ENCODE measurements at places on chromosomes 12 and 14.

- no peak for DNase-seq
These were observed 1.8 kb downstream of the KITLG start for GRCh38 chr12:88578276-88579160.

GRCh38 chr14:61258985-61259384, 22.2 kb downstream of the TMEM30B start:
- DNase-seq = no peak

DNA sequence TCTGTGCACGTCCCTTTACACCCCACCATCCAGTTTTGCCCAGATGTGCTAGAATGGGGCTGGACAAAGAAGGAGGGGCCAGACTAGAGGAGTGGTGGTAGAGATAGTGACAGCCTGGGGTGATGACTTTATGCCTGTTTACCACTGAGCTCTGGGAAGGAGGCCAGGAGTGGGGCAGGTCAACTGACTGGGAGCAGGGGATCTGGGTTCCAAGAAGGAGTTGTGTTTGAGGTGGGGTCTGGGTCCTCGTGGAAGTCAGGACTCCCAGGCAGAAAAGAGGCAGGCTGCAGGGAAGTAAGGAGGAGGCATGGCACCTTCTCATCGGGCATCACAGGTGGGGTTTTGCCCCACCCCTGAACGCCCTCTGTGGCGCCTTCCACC, 315 bp downstream of the LTB4R2 start:
- no peak for DNase-seq

GRCh38 chr12:13067322-13067721, 23.1 kb downstream of the FAM234B start:
- DNase-seq = no peak

GRCh38 chr12:47729233-47729632, 3.9 kb upstream of the ENDOU start:
- no peak for DNase-seq

DNA sequence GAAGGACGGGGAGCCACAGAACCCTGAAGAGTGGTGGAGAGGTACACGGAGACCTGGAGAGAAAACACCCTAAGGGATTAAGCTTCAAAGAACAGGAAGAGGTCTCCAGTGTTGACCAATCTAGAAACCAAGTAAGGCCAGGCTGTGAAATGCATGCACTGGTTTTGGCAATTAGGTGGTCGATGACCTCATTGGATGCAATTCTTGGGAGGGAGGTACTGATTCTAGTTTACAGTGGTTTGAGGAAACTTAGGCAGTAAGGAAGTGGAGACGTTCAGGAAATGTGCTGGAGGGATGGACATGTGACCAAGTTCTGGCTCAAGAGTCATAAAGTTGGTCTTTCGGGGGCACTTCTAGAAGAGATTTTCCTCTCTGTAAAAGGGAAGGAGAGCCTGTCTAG, 91.3 kb upstream of the CEP83 start:
- no peak for DNase-seq

DNA sequence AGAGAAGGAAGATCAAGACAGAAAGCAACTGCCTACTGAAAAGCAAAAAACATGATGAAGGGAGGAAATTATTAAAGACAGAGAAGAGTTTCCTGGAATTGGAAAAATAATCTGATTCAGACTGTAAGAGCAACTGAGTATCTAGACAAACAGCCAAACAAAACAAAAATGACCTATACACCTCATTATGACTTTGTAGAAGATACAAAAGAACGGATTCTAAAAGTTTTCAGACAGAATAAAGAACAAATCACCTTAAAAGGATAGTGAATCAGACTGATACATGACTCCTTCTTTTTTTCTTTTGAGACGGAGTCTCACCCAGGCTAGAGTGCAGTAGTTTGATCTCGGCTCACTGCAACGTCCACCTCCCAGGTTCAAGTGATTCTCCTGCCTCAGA, 10.4 kb downstream of the OSBPL8 start:
- DNase-seq = no peak

- DNase-seq = no peak
These were observed 371 bp upstream of the SHMT2 start for GRCh38 chr12:57229046-57229633.

DNA sequence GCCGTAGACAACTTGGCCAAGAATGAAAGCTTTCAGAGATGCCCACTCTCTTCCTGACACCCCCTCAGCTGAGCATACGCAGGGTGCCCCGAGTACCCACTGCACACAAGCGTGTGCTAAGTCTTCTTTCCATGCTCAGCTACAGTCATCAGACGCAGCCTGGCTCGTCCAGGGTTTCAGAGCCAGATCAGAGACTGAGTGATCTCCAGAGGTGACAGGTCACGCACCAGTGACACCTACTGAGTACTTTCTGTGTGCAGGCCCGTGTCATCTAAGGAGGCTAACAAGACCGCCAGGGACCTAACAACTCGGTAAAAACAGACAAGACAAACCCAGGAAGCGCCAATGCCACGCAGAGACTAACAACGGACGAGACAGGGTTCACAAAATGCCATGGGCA, 25.1 kb downstream of the STX2 start:
- DNase-seq = no peak

DNA sequence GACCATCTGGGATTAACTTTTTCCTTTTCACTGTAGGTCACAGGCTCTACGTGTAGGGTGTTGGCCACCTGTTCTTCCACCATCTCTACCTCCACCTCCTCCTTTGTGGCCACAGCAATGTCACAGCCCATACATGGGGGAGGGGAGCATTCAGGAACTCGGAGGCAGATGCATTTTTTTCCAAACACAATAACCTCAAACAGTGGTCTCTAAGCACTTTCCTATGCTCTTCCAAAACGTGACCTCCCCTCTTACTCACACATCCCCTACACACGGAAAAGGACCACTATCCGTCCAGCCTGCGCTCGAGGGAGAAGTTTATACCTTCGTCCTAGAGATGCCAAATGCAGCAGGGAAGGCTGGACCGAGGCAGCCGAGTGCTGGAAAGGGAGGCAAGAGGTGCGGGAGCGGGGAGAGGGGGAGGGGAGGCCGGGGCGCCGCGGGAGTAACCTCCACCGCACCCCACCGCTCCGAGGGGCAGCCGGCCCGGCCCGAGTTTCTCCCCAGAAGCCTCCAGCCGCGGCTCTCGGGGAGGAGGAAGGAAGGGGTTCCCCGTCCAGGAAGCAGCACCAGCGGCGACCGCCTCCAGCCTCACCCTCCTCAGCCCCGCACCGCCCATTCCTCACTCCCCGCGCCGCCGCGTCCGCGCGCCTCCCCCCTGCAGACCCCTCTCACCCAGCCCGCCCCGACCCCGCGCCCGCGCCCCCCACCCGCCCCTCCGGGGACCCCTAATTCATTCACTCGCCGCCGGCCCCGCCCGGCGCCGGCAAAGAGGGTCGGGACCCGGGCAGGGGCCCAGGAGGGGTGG, 594 bp downstream of the KRAS start:
- DNase-seq = no peak

DNA sequence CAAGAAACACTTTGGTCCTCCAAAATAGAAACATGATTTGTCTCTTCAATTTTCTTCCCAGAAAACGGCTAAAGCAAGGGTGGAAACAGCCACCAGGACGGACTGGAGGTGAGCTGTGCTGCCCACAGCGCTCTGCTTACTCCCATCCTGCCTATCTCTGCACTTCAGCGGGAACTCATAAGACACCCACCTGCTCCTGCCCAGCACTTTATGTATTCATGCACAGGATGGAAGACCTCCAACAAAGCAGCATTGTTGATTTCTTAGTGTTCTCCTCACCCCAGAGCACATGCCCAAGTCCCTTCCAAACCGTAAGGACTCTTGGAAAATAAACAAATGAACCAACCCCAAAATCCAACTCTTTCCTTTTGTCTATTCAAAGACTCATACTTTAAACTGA, 277.2 kb downstream of the MED13L start:
- DNase-seq = no peak

GRCh38 chr12:127107744-127108143, 1159.2 kb upstream of the TMEM132C start:
- DNase-seq = no peak

DNA sequence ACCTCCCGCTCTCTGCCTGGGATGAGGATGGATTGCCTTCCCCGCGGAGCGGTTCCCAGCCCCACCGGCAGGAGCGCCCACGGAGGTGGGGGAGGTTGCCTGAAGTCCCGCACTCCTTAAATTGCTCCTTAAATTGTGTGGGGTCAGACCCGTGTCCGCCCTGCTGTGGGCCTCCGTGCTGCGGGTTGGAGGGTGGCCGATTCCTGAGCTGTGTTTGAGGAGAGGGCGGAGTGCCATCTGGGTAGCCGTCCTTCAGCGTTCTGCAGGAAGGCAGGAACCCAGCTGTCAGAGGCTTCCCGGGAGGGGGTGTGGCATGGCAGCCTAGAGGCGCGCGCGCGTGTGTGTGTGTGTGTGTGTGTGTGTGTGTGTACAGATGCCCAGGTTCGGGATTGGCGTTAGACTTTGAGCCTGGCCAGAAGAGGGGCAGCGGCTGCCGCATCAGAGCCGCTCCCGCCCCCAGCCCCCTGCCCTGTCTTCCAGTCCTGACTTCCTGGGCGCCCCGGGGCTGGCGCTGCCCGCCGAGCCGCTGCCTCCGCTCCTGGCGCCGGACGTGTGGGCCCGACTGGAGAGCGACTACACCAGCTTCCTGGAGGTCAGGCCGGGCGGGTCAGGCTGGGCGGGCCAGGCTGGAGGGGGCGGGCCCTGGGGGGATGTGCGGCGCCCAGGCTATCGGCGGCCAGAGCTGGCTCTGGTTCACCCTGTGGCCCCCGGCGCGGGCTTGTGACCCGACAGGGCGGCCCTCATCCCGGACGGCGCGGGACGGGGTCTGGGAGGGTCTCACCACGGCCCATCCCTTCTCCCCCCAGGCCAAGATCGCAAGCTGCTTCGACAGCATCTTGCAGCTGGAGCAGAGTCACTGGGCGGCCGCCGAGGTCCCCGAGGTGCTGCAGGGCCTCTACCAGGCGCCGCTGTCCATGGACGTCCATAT, 9.2 kb downstream of the EXOC3L4 start:
- DNase-seq = no peak

DNA sequence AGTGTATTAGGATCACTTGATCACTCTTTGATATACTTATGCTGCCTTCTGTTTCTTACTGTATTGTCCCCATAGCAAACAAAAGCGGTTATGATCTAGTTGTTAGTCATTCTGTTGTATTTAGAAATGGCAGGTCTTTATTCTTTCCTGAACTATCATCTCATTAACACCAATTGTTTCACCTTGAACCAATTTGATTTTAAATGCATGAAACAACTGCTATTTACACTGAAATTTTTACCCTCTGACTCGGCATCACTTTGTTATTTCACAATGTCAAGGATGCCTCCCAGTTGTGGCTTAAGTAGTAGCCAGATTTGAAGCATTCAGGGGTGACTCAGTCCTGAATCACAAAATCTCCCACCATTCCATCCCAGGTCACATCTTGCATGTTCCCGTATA, 303.5 kb downstream of the EGLN3 start:
- no peak for DNase-seq

GRCh38 chr12:6337958-6338433, 3.9 kb downstream of the TNFRSF1A start:
- no peak for DNase-seq

DNA sequence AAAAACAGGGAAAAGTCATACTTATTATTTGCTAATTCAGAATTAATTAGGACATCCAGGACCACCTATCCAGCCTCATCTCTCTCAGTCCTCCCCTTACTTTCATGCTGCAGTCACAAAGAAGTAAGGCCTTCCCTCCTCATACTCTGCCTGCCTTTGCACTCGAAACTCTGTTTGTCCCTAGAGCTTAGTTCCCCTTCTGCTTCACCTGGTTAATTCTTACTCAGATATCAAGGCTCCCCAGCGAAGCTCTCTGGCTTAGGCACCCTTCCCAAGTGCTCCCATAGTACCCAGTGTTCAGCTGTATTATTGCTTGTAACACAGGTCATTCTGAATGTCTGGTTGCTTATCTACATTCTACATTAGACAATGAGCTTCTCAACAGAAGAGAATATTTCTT, 81.3 kb downstream of the ERGIC2 start:
- no peak for DNase-seq

- no peak for DNase-seq
These were observed 25.7 kb downstream of the WDR89 start for GRCh38 chr14:63616015-63616414.

- no peak for DNase-seq
These were observed 60.2 kb downstream of the GXYLT1 start for GRCh38 chr12:42084522-42084921.

DNA sequence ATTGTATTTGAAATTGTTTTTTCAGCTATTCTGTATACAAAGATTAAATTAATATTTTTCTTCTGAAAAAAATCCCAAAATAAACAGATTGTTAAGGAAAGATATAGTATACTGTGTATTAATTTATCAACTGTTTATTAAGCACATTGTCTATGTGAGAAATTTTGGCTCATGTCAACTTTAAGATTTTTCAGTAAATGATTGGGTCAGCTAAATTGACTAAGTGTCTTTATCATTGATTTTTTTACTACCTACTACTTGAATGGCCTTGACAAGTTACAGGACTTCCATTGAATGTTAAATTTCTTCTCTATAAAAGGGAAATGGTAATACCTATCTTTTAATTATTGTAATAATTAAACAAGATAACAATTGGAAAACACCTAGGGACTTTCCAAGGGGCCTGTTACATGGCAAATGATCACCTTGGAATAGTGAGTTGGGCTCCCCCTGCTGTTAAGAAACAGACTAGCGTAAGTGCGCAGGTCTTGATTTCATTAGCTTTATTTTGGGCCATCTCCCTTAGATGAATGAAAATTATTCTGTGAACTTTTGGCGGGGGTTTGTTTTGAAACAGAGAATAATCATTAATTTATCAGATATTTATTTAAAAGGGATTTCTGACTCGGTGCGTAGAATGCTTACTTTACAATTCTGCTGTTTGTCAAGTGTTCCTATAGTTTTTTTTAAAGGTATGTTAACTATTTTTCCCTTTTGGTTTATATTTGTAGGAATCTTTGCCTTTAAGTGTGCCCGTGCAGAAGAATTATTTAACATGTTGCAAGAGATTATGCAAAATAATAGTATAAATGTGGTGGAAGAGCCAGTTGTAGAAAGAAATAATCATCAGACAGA, 14.5 kb upstream of the CCT2 start:
- DNase-seq = peak; percentile 39

DNA sequence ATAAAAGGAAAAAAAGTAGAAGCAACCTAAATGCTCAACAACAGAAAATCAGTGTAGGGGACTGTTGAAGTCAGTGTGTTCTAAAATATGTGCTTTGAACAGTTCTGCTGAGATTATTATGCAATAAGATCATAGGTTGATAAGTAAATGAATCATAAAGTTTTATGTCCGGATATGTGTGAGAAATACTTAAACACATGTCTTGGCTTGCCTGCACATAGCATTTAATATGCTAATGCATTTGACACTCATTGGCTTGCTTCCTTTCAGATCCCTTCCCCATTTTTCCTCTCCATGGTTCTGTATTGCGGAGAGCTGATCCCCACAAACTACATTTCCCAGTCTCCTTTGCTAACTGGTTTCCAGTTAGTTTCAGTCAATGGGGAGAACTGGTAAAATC, 573.8 kb upstream of the TBX3 start:
- DNase-seq = no peak

Data from stimulated activated CD8-positive, alpha-beta memory T cell treated with anti-CD3 and anti-CD28 coated beads, Interleukin-7, amount 100 ng/mL, for 4 hours (primary cell).